ENCODE measurements at places on chromosomes 16 and 17.

DNA sequence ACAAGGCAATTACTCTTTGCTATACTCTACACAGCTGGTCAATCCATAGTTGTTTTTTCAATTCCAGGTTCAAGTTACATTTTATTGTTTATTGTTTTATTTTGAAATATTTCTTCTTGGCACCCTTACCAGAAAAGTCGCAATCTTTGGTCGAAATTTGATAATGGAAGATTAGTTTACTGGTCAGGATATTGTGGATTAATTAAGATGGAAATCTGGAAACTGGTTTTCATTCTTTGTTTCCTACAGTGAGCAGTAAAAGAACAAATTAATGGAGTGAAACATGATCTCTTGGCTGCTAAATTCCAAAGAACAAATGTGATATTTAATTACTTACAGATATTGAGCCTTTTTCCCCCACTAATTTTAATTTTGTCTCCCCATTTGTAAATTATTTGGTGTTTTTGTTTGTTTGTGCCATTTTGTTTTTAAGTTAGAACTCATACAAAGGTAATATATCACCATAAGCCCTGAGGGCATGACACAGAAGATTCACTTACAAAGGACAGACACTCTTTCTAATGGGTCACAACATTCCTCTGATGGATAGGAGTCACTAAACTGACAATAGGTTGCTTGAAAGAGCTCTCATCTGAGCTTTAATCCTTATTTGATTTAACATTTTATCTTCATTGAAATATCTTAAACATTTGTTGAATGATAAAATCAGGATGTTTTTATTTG lies 700.2 kb downstream of the KCNJ2 start:
- no peak for DNase-seq

- DNase-seq, result no peak
Measured at GRCh38 chr17:12085076-12085949, 64.6 kb downstream of the MAP2K4 start.

DNA sequence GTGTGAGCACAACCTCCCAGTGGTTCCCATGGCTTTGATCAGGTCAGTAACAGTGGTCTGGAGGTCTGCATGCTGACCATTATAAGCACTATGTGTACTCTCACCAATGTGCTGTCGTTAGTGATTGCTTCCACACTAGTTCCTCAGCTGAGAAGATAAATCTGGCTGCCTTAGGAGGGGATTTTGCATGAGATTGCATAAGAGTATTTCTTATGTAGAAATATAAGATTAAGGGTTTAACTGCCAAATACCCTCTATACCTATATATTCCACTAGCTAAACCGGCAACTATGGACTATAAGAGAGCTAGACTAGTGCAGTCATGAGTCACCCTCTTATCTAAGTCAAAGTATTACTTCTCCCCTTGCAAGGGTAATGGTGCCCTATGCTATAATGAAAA lies 580.2 kb downstream of the CDH11 start:
- DNase-seq, result no peak

DNA sequence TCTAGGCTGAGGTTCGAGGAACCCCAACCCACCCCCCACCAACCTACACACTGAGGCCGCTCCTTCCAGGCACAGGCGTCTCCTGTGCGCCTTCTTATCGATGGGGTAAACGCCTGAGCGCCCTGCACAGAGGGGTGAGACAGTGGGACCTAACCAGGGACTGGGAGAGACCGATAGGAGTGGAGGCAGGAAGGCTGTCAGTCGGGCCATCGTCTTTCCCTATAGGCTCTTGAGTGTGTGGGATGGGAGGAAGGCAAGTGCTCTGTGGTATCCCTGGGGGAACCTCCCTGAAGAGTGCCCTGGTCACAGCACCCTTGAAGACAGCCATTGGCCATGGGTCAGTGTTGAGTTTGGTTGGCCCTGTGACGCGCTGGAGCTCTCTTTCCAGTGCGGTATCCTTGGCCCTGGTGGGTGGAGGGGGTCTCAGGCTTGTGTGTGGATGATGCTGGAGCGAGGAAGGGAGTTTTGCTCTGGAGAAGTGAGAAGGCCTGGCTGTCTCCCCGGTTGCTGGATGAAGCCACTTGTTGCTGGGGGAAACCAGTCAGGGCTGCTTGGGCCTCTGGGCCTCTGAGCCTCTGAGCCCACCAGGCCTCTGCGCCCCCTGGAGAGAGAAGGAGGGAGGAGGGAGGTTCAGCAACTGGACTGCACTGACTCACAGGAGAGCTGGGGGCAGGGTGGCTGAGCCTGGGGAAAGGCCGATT lies 1.7 kb downstream of the GPRC5C start:
- DNase-seq, result peak; percentile 54

GRCh38 chr16:259226-259625 lies 16.5 kb downstream of the RGS11 start:
- no peak for DNase-seq
